AG04450 (cell line): ENCODE measurements at places on chromosomes 6 and 20.

DNA sequence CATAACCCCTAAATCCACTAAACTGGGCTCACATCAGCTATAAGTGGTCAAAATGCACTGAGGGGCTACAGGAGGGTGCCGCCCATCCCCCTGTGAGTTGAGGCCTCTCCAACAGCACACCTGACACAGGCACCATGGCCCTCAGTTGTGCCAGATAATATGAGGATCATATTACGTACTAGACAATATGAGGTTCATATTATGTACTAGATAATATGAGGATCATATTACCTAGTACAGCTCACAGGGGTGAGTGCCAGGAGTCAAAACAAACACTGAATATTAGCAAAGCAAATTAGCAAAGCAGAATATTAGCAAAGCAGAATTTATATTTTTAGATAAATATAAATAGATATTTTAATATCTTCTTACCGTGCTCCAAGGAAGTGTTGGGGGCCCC lies 35.3 kb downstream of the CD24 start:
- DNase-seq: no peak

DNA sequence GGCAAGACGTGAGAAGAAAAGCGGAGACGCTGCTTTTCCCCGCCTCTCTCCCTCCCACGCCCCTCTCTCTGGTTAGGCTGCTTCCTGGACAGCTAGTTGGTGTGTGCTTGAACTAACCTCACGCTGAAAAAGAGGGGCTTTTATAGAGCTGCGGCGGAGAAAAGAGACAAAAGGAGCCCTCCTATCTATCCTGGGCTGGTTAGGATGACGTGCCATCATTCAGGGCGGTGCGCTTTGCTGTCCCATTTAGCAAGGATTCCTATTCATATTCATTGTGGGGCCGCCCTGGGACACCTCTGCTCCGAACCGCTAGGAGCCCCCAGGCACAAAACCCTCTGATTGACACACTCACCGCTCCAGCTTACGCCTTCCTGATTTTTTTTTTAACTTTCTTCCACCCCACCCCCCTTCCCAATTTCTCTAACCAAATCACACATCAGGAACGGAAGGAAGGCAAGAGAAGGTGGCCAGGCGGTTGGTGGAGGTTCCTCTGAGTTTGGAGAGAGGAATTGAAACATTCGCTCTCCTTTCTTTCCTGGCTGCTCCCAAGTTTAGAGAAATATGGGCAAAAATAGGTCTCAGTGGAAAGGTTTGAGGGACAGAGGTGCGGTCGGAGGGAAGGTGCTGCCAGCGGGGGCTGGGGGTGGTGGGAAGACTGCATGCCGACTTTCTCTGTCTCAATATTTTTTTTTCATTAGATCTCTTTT lies at the start of gene OLIG3:
OLIG3 (minus strand) TSS at position 114 of the 707 bp plus-strand sequence. CDS start 224 bp downstream, outside the sequence.
- no peak for DNase-seq

DNA sequence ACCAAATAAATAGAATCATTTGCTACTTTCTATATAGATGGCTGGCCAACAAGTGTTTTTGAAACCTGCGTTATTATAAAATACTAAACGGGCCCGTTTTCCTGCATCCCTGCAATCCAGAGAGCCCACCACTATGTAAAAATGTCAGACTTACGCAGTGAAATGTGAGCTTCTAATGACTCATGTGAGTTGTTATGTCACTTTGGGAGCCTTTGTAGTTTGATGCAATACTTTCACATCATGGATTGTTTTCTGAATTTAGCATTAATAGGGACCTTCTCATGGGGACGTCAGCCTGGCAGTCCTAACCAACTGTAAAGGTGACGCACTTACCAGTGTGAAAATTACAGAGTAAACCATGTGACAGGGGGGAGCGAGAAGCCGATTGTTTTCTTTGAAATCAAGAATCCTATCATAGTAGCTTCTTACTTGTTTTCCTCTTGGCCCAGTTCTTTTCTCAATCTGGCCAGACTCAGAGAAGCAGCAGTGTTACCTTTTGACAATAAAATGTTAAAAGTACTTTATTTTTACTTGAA lies 75.3 kb downstream of the SSR1 start:
- no peak for DNase-seq

GRCh38 chr6:134363323-134364039 lies 45.6 kb upstream of the SGK1 start:
- no peak for DNase-seq

DNA sequence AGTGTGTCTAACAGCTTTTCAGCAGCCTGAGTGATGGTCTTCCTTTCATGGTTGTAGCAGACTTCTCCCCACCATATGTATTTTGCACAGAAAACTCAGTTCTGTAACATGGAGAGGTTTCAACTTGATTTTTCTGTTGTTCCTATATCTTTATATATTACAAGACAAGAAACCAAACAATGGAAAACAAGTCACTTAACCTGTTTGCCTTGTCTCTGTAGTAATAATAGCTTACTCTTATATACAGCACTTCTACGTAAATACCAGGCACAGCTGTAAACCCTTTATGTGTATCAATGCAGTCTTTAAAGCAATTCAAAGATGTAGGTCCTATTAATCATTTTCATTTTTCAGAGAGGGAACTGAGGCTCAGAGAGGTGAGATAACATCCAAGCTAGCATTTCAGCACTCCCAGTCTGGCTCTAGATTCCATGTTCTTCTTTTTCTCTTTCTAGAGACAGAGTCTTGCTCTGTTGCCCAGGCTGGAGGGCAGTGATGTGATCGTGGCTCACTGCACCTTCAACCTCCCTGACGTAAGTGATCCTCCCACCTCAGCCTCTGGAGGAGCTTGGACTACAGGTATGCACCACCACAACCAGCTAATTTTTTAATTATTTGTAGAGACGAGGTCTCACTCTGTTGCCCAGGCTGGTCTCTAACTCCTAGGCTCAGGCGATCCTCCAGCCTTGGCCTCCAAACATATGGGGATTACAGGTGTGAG lies 90.4 kb downstream of the DTNBP1 start:
- no peak for DNase-seq

DNA sequence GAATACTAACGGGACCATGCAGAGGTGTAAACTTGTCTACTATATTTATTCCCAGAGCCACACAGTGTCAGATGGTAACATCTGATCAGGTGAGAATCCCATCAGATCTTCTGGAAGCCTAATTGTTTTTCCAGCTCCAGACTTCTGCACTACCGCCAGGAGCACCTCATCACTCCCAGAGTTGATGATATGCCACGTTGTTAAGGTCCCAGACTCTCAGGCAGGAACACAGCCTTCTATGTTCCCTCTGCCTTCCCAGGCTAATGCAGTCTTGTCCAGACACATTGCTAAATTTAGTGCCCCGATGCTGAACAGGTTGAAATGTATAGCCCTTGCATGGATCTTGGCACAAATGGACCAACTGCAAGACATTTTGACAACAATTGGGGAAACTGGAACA lies 86.2 kb downstream of the PROKR2 start:
- DNase-seq: no peak

DNA sequence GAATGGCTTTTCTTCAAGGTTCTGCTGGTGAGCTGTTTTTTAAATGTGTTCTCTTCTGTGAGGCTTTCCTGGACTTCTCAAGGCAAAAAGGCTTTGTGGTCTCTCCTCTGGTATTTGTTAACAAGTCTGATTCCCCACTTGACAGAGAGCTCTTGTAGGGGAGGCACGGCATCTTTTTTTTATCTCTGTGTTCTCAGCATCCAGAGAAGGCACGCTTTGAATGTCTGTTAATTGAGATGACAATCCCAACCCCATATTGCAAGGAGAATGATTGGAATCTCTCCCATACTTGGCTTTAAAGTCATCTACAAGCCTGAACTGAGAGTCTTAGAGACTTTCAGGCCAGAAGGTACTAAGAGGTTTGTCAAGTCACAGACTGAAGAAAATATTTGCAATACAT lies 22.6 kb downstream of the EDN1 start:
- no peak for DNase-seq

DNA sequence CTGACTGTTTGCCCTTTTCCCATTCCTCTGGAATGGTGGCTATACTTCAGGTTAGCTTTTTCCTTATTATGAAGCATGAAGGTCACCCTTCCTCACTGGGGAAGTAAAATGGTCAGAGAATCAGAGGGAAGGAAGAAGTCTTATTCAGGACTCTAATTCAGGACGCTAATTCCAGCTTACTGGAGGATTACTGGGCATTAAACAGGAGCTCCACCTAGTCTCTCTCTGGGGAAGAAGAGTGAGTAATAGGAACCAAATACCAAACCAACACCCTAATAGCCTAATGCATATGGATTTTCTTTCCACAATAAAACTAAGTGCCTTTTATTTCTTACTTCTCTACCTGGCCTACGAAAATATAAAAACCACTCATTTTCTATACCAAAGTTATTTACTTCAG lies 10.1 kb downstream of the CRISP1 start:
- no peak for DNase-seq

DNA sequence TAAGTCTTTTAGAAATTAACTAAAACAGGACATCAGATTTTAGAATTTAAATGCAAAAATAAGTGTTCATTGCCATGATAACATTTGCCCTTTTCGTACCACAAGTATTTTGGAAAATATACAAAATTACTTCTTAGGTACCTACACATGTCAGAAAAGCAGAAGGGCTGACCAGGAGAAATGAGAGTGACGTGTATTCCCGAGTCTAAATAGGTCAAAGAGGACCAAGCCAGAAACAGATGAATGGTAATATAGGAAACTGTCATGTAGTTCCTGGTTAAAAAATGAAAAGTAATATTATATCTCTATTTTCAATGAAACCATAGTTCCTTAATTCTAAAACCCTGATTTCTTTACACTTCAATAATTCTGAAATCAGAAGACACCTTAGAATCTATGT lies 126.2 kb downstream of the IPCEF1 start:
- DNase-seq: no peak

DNA sequence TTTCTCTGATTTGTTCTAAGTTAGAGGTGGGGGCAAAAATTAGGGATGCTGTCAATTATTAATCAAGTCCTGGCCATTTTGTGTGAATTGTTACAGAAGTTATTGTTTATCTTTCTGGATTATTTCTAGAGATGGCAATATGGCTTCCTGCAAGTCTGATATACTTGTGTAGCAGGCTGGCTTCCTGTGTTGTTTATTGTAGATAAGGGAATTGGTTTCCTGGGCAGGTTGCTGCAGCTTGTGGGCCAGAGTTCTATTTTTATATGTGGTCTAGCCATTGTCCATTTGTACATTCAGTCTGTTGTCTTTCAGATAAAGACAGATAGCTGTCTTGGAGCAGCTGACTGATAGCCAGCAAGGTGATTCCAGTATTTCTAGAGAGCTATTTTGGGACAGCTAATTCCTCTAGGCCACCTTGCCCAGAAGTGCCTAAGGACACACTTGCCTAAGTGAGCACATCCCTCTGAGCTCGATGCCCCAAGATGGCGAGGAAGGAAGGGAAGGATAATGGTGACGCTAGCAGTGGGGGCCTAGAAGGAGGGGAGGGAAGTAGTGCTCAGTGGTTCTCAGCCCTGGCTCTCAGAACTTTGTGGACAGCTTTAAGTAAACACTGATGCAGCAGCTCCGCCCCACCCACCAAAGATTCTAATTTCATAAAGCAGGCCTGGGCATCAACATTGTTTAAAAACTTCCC lies 25.5 kb downstream of the DDO start:
- DNase-seq: no peak

DNA sequence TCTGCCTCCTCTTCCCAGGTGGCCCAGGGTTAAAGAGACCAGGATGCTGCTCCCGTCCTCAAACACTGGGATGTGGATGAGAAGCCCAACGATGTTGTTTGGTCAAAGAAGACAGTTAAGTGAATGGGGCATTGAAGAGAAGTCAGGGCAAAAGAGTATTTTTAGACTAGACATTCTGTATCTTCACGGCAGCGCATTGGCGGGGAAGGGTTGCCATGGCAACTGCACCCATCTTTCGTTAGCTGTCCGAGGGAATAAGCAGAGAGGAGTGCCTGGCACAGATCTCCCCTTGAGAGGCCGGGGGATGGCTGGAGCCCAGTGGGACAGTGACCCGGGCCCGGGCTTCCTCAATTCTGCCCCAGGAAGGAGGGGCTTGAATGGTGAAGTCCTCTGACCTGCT lies 56.4 kb upstream of the GPR31 start:
- DNase-seq: no peak

GRCh38 chr6:40387871-40388264 lies 199.3 kb downstream of the LRFN2 start:
- DNase-seq: no peak

GRCh38 chr20:60754856-60755255 lies 497.2 kb upstream of the CDH4 start:
- no peak for DNase-seq

- DNase-seq: no peak
Observed at GRCh38 chr20:51354191-51354768, 188.2 kb downstream of the NFATC2 start.

- no peak for DNase-seq
Observed at GRCh38 chr20:21100578-21101452, 5.3 kb downstream of the LINC00237 start.

DNA sequence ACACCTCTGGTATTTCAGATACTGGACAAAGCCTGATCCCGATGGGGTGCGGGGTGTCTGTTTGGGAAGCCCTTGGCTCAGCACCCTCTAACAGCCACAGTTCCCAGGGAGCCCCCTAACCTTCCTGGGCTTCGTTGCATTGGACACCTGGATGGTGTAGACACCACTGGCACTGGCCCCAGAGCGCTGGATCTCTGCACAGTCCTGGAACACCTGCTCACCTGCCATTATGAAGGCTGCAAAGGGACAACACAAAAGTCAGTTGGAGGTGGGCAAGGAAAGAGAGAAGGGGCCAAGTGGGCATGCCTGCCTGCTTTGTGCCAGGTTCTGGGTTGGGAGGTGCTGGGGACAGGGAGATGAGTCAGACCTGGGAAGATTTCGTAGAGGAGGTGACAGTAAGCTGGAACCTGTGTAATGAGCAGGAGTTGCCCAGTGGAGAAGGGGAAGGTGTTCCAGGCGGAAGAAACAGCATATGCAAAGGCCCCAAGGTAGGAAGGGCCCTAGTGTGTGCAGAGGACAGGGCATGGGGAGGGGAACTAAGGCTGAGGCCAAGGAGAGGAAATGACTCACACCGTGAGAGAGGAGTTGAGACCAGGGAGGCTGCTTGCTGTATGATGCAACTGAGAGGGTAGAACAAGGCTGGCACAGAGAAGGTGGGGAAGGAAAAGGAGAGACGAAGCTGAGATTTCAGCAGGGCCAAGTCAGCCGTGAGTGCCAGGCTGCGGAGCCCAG lies 34.9 kb downstream of the ANGPT4 start:
- DNase-seq: no peak

DNA sequence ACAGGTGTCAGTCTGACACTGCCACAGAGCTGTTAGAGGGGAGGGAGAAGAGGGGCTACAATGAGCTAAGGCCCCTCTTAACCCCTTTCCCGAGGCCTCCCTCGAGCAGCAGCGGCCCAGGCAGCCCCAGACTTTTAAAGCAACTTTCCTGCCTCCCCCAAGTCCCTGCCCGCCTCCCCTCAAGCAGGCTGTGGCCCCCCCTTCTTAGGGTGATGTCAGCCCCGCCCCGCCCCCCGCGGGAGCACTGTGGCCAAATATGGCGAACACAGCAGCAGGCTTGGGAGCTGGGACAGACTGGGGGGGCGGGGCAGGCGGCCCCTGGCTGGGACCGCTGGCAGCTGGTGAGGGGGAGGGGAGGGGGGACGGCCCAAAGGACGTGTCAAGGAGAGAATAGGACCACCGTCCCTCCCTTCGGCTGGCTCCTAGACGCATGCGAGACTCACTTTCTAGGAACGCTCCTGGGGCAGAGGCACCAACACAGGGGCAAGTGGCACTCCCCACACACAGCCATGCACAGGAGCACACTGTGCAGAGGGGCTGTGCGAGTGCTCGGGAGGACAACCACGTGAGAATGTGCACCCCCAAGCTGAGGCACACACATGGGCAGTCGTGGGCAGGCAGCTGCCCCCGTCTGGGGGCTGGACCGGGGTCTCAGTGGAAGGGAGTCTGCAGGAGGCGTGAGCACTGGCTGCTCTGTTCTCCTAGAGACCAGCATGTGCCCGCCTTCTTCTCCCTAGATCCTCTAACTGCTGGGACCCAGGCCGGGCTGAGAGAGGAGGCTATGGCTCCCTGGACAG lies 6.7 kb downstream of the TEAD3 start:
- peak; percentile 72 for DNase-seq
